ENCODE measurements at places on chromosomes 3 and 15.

GRCh38 chr3:181701096-181701495 is 10.6 kb upstream of the SOX2 start:
- no peak for DNase-seq

DNA sequence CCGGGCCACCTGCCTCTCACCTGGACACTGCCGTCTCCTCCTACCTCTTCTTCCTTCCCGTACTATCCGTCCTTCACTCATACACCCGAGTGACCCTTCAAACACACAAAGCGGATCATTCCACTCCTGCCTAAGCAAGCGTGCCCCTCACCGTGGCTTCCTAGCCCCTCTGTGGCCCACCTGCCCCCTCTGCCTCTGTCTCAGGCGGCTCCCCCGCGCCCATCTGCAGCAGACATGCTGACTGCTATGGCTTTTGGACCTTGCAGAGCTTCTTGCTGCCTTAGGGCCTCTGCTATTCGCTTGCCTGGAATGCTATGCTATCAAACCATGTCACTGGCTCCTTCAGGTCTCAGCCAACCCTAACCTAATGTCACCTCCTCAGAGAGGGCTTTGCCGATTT is 38.1 kb downstream of the SLC28A1 start:
- no peak for DNase-seq

GRCh38 chr3:127005864-127006500 is 23.1 kb downstream of the PLXNA1 start:
- no peak for DNase-seq

GRCh38 chr15:101559952-101560351 is 70.4 kb upstream of the PCSK6 start:
- no peak for DNase-seq

DNA sequence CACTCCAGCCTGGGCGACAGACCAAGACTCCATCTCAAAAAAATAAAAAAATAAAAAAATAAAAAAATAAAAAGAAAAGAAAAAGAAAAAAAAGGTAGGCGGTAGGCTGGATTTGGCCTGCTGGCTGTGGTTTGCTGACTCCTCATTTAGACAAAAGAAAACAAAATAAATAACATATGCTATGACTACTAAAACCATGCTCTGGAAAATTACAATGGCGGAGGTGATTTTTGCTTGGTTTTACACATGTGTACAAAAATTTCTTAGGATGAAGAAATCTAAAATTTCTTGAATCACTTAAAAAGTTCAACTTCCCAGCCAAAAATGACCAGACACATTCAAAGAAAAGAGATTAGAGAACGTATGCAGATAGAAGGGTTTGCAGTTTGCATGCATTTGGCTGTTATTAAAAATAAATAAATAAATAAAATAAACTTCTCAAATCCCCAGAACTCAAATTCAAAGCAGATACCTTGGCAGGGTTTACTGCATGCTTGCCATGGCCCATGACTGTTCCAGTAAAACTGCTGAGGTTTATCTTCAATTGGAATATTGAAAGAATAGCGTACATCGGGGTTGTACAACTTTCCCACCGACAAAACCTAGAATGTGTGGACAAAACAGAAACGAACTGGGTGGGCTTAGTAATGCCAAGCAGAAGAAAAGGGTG is 65.9 kb downstream of the ADAMTS9 start:
- peak; percentile 54 for DNase-seq

DNA sequence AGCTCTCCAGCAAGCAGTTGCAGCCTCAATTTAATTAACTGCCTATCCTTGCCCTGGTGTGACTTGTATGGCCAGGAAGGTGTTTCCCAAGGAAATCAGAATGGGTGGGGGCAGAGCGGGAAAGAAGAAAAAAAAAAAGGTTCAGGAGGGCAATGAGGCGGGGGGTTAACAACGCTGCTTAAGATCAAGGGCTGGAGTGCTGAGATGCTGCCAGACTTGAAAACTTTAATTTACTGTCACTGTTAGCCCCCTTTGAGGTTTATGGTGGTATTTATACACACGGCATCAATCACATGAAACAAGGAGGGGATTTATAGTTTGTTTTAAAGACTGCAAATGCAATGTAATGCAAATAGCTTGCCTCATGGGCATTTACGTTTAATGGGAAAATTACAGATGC is 319.4 kb upstream of the NR2F2 start:
- DNase-seq: no peak

GRCh38 chr3:22319446-22319845 is 568.4 kb upstream of the ZNF385D start:
- no peak for DNase-seq

DNA sequence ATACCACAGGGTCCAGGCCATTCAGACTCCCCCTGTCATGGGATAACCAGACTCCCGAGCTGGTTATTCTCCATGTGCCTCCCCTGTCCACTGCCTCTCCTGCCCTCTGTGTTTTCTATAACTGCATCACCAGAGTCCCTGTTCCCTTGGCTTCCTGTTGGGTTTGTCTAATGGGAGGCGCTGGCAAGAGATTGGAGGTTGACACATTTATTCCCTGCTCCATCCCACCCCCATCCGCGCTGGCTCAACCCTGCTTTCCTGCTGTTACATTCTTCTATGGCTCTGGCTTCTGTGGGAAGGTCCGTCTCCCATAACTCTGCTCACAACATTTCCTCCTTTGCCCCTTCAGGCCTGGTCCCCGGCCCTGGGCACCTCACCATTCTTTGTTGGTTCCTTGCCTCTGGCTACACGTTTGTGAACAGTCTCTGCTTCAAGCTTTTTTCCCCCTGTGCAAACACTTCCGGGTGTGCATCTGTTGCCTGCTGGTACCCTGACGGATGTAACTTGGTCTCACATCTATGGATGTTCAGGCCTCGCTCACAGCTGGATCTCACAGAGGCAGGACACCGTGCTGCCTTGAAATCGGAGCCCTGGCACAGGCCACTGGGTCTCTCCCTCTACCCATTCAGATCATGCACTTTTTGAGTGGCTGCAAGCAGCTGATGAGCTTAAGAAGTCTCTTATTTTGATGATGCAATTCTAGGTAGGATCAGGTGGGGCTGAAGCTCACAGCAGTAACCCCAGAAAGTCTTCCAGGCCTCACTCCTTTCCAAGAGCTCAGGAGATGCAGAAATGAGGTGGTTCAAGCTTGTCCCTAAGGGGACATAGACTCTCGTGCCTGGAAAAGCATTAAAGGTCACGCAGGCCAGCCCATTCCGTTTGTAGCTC is 68.6 kb upstream of the ATP13A3 start:
- DNase-seq: no peak

GRCh38 chr3:159668990-159669476 is 319.6 kb upstream of the IL12A start:
- peak; percentile 6 for DNase-seq

DNA sequence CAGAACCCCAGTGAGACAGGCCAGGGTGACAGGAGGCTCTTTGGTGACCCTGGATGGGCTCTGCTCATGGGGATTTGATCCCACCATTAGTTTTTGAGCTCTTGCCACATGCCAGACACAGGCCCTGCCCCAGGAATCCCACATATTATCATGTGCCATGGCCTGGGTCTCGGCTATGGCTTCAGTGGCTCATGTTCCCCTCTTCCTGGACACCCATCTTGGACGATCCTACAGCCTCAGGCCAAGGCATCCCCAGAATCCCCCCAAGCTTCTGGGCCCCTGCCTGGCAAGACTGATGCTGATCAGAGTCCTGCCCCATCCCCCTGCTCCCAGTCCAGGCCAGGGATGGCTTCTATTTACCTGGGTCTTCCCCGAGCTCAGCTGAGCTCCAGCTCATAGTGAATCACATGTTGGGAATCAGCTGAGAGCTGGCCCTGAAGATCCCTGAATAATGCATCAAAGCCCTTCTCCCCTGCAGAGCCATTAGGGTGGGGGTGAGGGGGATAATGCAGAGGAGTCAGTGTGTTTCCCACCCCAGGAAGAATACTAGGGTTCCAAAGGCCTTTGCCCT is 50.9 kb upstream of the CHRNB4 start:
- DNase-seq: no peak

- DNase-seq: no peak
These were observed 46.9 kb upstream of the DIPK2A start for GRCh38 chr3:143924522-143925285.

DNA sequence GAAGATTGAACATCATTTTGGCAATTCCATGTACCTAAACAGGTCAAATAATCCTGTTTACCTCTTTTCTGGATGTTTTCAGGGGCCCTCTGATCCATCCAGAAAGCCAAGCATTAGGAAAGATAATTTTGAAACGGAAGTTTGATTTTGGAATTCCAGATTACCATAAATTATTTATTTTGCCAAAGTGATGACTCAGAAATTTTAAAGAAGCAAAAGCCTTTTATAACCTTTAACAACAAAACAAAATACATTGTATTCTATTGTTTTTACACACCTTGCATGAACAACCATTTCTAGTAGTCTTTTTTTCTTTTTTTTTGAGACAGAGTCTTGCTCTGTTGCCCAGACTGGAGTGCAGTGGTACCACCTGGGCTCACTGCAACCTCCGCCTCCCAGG is 32.0 kb upstream of the INO80 start:
- DNase-seq: no peak

GRCh38 chr3:18442756-18443664 is 17.9 kb upstream of the SATB1 start:
- no peak for DNase-seq

- DNase-seq: no peak
These were observed 954.5 kb downstream of the ZPLD1 start for GRCh38 chr3:103389356-103389755.

DNA sequence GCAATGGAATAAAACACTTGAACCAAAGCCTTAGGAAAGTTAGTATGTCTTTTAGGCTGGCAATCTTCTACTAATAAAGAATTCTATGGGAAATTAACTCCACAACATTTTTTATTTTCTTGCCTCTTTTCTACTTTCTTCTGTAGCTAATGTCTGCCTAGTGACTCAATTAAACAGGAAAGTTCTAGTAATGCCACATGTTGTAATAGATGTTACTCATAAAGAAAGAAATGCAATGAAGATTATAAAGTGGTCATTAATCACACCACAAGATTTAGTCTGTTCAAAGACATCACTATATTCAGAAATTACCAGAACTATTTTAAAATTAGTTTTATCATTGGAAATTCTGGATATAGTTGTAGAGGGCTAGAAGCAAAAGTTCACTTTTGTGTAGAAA is 329.7 kb downstream of the SI start:
- peak; percentile 9 for DNase-seq

- no peak for DNase-seq
These were observed 23.6 kb downstream of the NCK1 start for GRCh38 chr3:136885357-136886213.

- DNase-seq: peak; percentile 41
These were observed 180.6 kb downstream of the CHL1 start for GRCh38 chr3:377158-377561.

DNA sequence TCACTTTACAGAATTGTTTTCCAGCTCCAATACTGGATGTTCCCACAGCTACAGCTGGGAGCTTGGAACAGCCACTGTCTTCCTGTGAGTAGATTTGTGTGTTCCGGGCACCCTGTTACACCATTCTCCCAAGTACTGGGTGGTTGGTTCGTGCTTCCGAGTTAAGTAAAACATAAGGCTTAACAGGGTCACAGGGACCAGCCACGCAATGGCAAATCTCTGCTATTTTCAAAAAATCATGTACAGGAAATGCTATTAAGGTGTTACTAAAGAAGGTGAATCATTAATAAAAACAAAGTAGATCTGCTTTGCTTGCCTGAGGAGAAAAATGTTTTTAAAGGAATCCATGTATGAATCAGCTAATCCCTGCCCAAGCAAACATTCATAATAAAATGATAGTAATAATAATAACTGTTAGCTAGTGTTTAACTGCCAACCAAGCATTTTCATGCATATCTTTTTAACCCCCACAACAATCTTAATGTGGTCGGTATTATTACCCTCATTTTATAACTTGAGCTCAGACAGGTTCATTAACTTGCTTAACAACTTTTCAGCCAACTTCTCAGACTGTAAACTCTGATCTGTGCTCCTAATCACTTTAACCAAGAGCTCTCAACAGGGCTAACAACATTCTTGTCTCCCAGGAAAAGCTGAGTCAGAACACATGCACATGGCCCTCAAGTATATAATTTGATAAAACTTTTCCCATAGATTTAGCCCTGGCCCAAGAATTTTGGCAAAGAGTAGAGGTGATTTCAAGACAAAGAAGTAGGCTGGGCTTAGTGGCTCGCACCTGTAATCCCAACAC is 2.7 kb upstream of the C2CD4A start:
- no peak for DNase-seq

GRCh38 chr15:96327155-96327741 is 3.3 kb upstream of the NR2F2 start:
- peak; percentile 89 for DNase-seq

GRCh38 chr3:157128771-157129681 is 30.9 kb downstream of the CCNL1 start:
- DNase-seq: no peak

- no peak for DNase-seq
These were observed 297.4 kb downstream of the PLCL2 start for GRCh38 chr3:17182166-17182565.

- no peak for DNase-seq
These were observed 47.0 kb upstream of the SYNM start for GRCh38 chr15:99057697-99058420.

DNA sequence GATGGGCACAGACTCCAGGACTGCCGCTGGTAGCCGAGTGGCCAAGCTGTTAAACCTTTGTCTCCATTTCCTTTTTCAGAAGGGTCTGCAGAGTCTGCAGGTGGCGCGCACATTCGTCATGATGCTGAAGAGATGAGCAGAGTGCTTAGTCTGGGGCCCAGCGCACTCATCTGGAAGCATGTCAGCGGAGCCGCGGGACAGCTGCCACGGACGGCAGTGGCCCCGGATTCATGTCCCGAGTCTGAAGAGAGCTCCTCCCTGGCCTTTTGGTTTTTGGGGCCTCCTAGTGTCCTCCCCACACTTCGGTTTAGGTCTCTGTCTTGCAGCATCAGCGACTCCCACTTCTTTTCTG is 42.6 kb downstream of the KLHL25 start:
- no peak for DNase-seq

All from fibroblast of gingiva (primary cell).